MCF 10A (cell line): ENCODE measurements at places on chromosomes 12 and 14.

GRCh38 chr12:126627596-126627995 lies 1562.4 kb downstream of the AACS start:
- H3K36me3 ChIP-seq = no peaks in the 10 kb centered on the region
- peaks cover 16% of the 10 kb centered on the region for H3K4me1 ChIP-seq
- H3K27ac ChIP-seq = peak overlapping the region; percentile 79

DNA sequence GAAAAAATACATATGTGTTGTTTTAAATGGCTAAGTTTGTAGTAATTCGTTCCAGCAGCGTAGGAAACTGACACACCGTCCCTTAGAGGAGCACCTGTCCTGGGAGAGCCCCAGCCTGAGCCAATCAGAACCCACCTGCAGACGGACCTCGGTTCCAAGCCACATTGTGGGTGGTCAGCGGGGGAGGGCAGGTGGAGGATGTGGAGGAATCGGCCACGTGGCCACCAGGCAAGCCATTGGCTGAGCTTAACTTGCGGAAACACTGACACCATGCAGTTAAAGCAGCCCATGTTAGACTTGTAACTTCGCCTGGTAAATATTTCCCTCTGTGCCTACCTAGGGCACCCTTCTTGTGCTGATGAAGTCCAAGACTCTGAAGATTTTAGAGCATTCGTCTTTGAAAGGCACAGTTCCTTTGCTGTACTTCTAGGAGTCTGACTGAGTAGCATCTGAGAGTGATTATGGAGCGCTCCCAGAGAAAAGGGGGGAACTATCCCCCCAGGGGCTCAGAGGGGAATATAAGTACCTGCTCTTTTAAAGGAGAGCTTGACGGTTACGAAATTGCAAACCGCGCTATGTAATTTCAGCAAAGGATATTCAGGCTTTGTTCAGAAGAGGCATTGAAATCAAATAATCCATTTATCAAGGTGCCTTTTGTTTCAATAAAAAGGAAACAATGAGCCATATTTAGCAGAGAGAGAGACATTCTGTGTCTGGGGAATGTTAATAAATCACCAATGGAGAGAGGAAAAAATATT lies 135.7 kb downstream of the TMEM132C start:
- no peak for DNase-seq
- no peaks in the 10 kb centered on the region for H3K4me1 ChIP-seq
- no peak overlapping the region for H3K4me3 ChIP-seq
- no peak overlapping the region for H3K27ac ChIP-seq

- DNase-seq = no peak
- H3K4me1 ChIP-seq = peaks cover 10% of the 10 kb centered on the region
- no peaks in the 10 kb centered on the region for H3K36me3 ChIP-seq
- no peak overlapping the region for H3K4me3 ChIP-seq
- no peak overlapping the region for H3K27ac ChIP-seq
- H3K27me3 ChIP-seq = no peaks in the 10 kb centered on the region
These were observed 340.2 kb downstream of the LRIG3 start for GRCh38 chr12:58580095-58580494.

- no peak overlapping the region for H3K27ac ChIP-seq
- H3K36me3 ChIP-seq = no peaks in the 10 kb centered on the region
- H3K4me1 ChIP-seq = peaks cover 10% of the 10 kb centered on the region
- H3K4me3 ChIP-seq = peak overlapping the region; percentile 21
These were observed 967.9 kb downstream of the FSCB start for GRCh38 chr14:43539210-43539609.

- DNase-seq = no peak
- no peaks in the 10 kb centered on the region for H3K36me3 ChIP-seq
- no peak overlapping the region for H3K27ac ChIP-seq
- H3K4me3 ChIP-seq = no peak overlapping the region
- H3K27me3 ChIP-seq = no peaks in the 10 kb centered on the region
These were observed 181.0 kb downstream of the KTN1 start for GRCh38 chr14:55760789-55761566.

GRCh38 chr12:71236133-71236660 lies 78.4 kb upstream of the TSPAN8 start:
- H3K4me1 ChIP-seq = no peaks in the 10 kb centered on the region
- peaks cover 5% of the 10 kb centered on the region for H3K36me3 ChIP-seq
- DNase-seq = no peak
- no peak overlapping the region for H3K27ac ChIP-seq
- H3K4me3 ChIP-seq = no peak overlapping the region

DNA sequence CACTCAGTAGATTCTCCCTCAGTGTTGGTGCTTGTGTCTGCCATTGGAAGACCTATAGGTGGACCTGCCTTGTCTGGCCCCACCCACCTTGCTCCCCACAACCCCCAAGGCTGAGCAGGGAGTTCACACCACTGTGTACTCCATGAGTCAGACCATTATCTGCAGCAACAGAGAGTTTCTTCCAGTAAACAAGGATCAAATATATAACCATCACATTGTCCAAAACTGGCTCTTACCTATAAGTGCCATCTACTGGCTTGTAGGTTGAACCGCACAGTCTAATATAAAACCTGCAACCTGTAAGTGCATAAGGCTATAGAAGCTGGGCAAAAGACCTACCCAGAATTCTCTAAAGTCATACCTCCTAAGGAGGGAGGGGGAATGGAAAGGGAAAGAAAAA lies 7.9 kb downstream of the TAS2R13 start:
- H3K36me3 ChIP-seq = no peaks in the 10 kb centered on the region
- DNase-seq = no peak
- H3K27ac ChIP-seq = no peak overlapping the region
- no peaks in the 10 kb centered on the region for H3K4me1 ChIP-seq

- no peaks in the 10 kb centered on the region for H3K27me3 ChIP-seq
- no peaks in the 10 kb centered on the region for H3K36me3 ChIP-seq
- peak; percentile 73 for DNase-seq
- H3K4me3 ChIP-seq = peak overlapping the region; percentile 14
- peak overlapping the region; percentile 22 for H3K27ac ChIP-seq
These were observed 151.5 kb upstream of the SLC38A2 start for GRCh38 chr12:46523863-46524770.

DNA sequence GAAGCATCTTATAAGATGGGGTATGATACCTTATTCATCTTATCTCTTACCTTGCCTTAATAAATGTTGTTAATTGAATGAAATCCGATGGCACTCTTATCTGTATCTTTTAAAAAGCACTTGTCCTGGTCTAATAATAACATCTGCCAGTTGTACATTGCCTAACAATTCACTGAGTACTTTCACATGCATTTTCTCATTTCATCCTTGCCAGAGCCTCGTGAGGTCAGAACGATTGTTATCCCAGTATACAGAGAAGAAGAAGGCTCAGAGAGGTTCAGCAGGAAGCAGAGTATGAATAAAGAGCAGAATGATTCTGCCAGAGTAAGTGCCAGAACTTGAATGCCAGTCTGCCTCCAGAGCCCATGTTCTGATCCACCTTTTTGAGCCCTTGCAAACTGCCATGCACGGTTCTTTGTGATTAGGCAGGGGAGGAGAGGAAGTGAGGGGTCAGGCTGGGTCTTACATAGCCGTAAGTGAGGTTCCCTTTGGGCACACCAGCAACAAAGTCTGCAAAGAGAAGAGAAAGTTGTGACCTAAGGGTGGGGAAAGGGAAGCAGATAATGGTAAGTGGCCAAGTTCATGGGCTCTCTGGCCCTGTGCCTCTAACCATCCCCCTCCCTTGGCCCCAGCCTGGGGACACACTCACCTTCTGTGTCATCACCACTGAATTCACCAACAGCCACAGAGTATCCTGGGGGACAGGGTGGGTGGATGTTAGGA lies 11.7 kb downstream of the ITGA5 start:
- no peaks in the 10 kb centered on the region for H3K27me3 ChIP-seq
- H3K36me3 ChIP-seq = peaks cover 78% of the 10 kb centered on the region
- DNase-seq = no peak
- peak overlapping the region; percentile 71 for H3K27ac ChIP-seq
- no peak overlapping the region for H3K4me3 ChIP-seq
- peaks cover 16% of the 10 kb centered on the region for H3K4me1 ChIP-seq

- no peak overlapping the region for H3K4me3 ChIP-seq
- peaks cover 7% of the 10 kb centered on the region for H3K36me3 ChIP-seq
- DNase-seq = peak; percentile 93
- H3K27ac ChIP-seq = peak overlapping the region; percentile 7
These were observed 17.7 kb downstream of the DNAL1 start for GRCh38 chr14:73662487-73662943.

DNA sequence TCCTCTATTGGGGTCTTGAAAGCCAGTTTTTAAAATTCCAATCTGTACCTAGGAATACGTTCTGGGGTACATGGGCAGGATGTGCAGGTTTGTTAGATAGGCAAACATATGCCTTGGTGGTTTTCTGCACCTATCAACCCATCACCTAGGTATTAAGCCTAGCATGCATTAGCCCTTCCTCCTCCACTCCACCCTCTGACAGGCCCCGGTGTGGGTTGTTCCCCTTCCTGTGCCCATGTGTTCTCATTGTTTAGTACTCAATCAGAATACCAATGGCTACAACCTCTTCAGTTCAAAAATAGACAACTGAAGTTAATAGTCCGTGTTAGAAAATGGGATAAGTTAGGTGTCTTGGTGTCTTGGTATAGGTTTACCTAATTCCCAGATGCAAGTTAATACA lies 3.4 kb downstream of the NTS start:
- H3K4me1 ChIP-seq = no peaks in the 10 kb centered on the region
- H3K27ac ChIP-seq = no peak overlapping the region
- DNase-seq = no peak
